RWPE1 (cell line): ENCODE measurements at places on chromosomes 4 and X.

- DNase-seq: peak; percentile 67
These were observed 15.1 kb upstream of the FGFR3 start for GRCh38 chr4:1777822-1778641.

GRCh38 chr4:158621729-158622128 is 50.0 kb downstream of the C4orf46 start:
- DNase-seq: no peak

DNA sequence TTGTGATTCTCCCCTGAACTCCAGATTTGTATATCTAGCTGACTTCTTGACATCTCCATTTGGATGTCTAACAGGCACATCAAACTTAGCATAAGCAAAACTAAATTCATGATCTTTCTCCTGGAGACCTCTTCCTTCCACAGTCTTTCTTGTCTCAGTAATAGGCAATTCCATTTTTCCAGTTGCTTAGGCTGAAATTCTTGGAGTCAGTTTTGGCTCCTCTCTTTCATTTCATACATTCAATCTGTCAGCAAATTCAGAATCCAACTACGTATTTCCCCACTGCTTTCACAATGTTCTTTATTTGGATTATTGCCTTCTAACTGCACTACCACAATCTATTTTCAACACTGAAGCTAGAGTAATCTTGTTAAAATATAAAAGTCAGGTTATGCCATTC is 219.9 kb upstream of the GLRA2 start:
- DNase-seq: no peak

DNA sequence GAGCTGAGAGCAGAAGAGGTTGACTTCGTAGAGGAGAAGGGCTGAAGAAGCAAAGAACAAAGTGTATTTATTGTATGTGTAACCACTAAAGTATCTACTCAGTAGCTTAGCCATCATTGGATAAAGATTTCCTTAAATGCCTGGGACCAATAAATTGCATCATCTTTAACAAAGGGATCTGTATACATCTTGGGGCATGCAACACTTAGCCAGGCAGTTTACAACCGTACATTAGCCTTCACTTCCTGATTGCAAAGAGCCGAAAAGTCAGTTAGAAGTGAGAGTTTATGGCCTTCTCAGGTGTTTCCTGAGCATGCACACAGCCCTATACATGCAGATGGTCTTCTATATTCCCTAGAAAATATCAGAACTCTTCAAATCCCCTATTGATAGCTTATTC is 68.0 kb upstream of the MAGED1 start:
- no peak for DNase-seq

- DNase-seq: no peak
These were observed 36.6 kb downstream of the IRF2 start for GRCh38 chr4:184437565-184438265.

GRCh38 chr4:28886934-28887333 is 1833.2 kb upstream of the PCDH7 start:
- no peak for DNase-seq

- peak; percentile 3 for DNase-seq
These were observed 369.4 kb upstream of the CNKSR2 start for GRCh38 chrX:21004835-21005234.

DNA sequence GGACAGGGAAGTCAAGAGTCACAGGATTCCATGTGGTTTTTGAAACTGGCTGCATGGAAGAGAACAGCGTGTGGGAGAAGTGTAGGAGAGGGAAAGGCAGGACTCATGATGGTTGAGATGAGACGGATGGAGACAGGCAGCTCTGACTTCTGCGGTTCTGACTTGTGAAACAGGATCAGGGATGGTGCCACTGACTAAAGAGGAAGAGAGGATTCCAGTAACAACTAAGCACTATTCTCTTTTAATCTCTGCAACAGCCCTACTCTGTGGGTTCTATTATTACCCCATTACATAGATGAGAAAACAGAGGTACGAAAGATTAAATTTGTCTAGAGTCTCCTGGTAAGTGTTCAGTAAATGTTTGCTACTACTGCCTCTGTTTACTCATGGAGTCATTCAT is 156.3 kb downstream of the CBR4 start:
- no peak for DNase-seq

DNA sequence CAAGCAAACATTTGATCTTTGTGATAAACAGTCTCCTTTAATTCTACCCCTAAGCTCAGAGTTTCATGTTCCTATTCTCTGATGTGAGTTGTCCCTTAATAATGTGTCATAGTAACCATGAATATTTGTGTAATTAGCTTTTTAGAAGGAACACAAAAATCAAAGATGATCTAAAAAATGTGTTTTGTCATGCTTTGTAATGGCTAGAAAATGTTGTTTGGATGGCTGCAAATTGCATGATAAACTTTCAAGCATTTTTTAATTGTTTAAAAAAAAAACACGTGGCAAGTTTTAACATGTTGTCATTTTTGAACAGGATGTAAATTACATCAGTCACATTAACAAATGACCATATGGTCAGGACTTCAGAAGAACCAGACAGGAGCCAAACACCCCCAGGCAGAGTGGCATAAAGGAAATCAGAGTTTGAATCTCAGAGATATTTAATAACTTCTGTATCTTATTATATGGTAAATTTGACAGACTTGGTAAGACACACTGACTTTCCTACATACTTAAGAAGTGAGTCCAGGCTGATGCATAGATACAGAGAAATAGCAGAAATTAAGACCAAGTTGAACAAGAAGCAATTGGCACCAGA is 223.9 kb upstream of the VEGFC start:
- peak; percentile 67 for DNase-seq

DNA sequence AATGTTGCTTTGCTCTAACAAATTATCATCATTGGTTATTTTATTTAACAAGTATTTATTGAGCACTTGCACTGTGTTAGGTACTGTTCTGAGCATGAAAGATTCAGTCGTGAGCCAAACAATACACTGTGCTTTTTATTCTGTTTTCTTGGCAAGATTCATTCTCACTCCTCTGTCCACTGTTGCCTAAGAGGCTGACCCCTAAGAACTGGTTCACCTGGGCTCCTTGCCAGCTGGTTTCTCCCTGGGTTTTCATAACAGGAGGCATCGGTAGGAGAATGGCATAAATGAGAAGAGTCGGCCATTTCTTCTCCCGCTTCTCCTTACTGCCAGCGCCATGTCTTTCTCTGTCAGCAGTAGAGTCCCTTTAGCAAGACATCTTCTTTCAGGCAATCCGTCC is 243.7 kb upstream of the DIAPH2 start:
- DNase-seq: no peak

GRCh38 chrX:123665197-123665596 is 67.7 kb downstream of the THOC2 start:
- peak; percentile 34 for DNase-seq

DNA sequence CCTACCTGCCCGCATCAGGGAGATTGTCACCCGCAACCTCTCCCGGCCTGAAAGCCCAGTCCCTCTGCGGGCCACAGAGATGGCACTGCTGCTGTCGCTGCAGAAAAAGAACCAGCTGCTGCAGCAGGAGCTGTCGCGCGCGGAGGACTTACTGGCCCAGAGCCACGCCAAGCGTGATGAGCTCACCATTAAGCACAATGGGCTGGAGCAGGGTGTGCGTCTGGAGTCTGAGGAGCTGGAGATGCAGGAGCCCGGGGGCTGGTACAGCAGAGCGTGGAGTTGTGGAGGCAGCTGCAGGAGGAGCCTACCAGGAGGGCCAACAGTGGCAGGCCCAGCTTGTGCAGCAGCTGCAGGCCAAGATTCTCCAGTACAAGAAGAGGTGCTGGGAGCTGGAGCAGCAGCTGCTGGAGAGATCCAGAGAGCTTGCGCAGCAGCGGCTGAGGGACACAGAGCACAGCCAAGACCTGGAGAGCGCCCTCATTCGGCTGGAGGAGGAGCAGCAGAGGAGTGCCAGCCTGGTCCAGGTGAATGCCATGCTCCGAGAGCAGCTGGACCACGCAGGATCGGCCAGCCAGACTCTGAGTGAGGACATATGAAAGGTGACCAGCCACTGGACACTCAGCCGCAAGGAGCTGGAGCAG is 11.3 kb downstream of the SMIM10L2A start:
- DNase-seq: no peak

DNA sequence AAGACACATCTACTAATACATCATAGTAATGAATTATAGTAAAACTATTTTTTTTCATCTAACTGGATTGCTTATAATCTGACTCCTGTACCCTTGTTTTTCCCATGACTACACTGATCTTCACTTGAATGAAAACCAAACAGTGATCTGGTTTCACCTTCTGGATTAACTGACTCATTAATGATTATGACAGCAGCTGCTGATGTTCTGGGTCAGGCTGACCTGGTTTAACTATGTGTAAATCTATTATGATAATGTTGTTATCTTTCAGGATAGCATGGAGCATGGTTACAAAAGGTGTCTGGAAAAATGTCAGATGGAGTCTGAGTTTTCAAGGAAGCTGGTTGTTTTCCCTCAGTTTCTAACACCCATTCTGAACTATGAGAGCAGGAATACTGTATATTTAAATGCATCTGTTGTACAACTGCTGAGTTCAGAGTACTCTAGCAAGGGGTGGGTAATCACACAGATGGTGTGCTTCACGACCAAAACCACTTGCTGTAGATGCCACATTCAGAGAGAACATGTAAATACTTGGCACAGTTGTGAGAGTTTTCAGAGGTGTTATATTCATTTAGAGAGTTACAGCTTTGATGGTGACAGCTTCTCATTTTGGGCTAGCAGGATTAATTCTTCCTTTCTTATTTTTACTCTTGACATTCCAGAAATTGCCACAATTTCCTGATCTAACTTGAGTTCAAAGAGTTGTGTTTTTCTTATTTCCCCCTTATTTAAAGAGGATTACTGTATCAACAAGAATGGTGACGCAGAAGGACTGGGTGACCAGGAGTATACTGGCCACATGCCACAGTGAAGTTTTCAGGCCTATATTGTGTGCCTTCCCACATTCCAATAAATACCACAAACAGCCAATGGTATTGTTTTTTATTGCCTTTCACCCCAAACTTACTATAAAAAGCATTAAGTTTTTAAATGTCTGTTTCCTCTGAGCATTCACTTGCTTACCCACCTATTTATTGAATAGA is 249.7 kb upstream of the TET2 start:
- no peak for DNase-seq

- DNase-seq: peak; percentile 45
These were observed 5.6 kb upstream of the CT47C1 start for GRCh38 chrX:119067023-119067739.

DNA sequence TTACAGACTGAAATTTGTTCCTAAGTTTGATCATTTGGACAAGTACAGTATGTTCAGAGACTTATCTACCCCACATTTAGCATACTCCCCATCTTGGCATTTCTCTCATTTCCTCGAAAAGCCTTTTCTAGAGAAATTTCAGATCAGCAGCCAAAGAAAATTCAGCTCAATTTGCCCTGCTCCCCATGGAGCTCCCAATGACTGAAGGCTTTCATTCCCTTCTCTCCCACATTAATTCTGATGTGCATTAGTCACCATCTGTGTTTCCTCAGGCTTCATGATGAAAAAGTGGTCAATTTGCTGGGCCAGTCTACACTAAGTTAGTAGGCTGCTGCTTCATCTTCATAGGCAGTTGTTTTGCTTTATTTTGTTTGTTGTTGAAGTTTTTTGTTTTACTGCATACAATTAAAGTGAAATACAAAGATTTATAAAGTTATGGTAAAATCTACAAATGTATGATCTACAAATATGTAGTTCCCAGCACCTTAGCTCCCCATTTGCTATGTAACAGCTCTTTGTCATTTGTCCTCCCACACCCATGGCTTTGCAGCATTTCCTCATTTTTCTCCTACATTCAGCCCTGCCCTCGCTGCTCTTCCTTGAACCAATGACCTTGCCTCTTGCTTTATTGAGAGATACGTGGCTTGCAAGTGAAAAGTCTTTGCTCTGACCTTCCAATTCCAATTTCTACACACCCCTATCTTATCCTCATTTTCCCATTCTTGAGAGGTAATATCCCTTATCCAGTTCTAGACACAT is 193.9 kb downstream of the ANAPC10 start:
- no peak for DNase-seq

- DNase-seq: no peak
These were observed 21.4 kb downstream of the MAGEB17 start for GRCh38 chrX:16188687-16189086.

DNA sequence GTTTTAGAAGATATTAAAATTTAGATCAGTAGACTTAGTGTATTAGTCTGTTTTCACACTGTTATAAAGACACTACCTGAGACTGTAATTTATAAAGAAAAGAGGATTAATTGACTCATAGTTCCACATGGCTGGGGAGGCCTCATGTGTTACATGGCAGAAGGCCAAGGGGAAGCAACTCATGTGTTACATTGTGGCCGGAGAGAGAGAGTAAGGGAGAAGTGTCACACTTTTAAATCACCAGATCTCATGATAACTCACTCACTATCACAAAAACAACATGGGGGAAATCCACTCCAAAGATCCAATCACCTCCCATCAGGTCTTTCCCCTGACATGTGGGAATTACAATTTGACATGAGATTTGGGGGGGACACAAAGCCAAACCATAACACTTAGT is 1159.7 kb upstream of the PCDH7 start:
- DNase-seq: no peak

- no peak for DNase-seq
These were observed 23.3 kb downstream of the PRKX start for GRCh38 chrX:3690140-3690539.

GRCh38 chr4:20254511-20255250 is 3.0 kb downstream of the SLIT2 start:
- DNase-seq: no peak

- DNase-seq: no peak
These were observed 47.5 kb upstream of the STS start for GRCh38 chrX:7100022-7100421.

GRCh38 chrX:136488706-136489105 is 959 bp downstream of the BRS3 start:
- DNase-seq: no peak

DNA sequence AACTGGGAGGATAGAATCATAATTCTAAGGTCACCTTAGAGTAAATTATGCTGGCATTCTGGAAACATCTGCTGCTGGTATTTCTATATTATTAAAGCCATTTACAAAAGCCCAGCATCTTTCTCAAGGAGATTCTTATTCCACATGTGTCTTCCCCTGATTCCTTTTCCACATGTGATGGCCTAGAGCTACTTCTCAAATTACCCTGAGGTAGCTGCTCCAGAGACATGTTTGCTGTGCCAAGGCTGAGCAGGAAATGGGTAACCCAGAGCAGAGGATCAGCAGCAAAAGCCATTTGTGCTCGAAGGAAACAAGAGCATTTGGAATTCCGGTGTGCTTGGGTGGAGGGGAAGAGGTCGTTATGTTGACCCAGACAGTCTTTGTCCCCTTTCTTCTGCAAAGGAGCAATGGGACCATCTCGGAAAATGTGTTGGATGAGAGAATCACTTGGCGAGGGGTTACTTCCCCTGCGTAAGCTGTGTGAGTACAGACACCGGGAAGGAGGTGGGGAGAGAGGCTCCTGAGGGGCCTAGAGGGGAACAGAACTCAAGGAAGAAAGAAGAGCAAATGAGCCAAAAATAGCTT is 24.6 kb downstream of the TSC22D3 start:
- no peak for DNase-seq

GRCh38 chr4:158020734-158021346 is 152.0 kb downstream of the GASK1B start:
- peak; percentile 62 for DNase-seq

GRCh38 chr4:4254666-4255065 is 6.6 kb upstream of the TMEM128 start:
- no peak for DNase-seq
